Ascending aorta (tissue), 2 donors: ENCODE measurements at places on chromosomes 5 and 9.

DNA sequence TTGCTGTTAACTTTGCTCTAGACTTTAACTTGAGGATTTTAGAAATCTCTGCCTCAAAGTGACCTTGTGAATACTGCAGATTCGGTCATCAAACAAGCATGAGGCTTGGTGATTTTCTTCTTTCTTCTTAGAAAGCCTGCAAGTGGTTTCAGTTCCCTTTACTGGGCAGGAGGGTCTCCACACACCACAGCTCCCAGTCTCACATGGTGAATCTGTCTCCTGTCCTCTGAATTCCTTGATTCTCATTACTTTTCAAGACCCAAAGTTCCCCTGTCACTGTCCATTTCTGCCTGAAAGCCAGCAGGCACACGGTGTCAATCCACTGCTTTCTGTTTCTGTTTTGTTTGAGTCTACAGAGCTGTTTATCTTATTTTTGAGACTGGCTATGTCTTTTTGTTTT, 14.1 kb downstream of the HSPB3 start:
- no peak overlapping the region for H3K27ac ChIP-seq
- no peak for DNase-seq
- peak overlapping the region; percentile 33 for H3K4me3 ChIP-seq
- H3K36me3 ChIP-seq, result no peaks in the 10 kb centered on the region
- no peaks in the 10 kb centered on the region for H3K4me1 ChIP-seq

GRCh38 chr9:122036988-122037387, 56.1 kb downstream of the TTLL11 start:
- no peak overlapping the region for H3K4me3 ChIP-seq
- no peak for DNase-seq
- peaks cover 19% of the 10 kb centered on the region for H3K36me3 ChIP-seq

- H3K36me3 ChIP-seq, result no peaks in the 10 kb centered on the region
- no peaks in the 10 kb centered on the region for H3K4me1 ChIP-seq
- no peaks in the 10 kb centered on the region for H3K27me3 ChIP-seq
- DNase-seq, result no peak
- H3K27ac ChIP-seq, result no peak overlapping the region
Measured at GRCh38 chr5:137611011-137611580, 112.0 kb upstream of the SPOCK1 start.

GRCh38 chr9:107078061-107078460, 205.0 kb upstream of the RAD23B start:
- H3K36me3 ChIP-seq, result no peaks in the 10 kb centered on the region
- no peaks in the 10 kb centered on the region for H3K27me3 ChIP-seq
- no peak overlapping the region for H3K27ac ChIP-seq

- H3K27me3 ChIP-seq, result no peaks in the 10 kb centered on the region
- H3K4me1 ChIP-seq, result no peaks in the 10 kb centered on the region
- no peak overlapping the region for H3K27ac ChIP-seq
- H3K4me3 ChIP-seq, result no peak overlapping the region
Measured at GRCh38 chr9:128415281-128415680, 5.4 kb upstream of the CERCAM start.
